ENCODE measurements at places on chromosomes 1 and 21.

- DNase-seq: no peak
Measured at GRCh38 chr1:221723018-221723847, 18.7 kb downstream of the DUSP10 start.

DNA sequence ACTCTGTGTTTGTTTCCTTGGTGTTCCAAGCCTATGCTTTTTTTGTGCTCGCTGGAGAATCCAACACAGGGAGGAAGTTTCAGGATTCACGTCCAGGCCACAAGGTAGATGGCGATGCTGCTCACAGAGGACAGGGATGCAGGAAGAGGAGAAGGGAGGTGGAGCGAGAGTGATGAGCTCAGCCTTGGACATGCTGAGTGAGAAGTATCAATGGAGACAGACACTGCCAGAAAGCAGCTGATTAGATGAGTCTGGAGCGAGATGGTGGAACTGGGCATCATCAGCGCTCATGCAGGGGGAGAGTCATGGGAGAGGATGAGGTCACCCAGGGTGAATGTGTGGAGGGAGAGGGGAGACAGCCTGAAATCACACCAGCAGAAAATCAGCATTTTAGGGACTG, 110.0 kb downstream of the GLUL start:
- no peak for DNase-seq

- DNase-seq: no peak
Measured at GRCh38 chr1:155379180-155379579, 58.5 kb downstream of the RUSC1 start.

DNA sequence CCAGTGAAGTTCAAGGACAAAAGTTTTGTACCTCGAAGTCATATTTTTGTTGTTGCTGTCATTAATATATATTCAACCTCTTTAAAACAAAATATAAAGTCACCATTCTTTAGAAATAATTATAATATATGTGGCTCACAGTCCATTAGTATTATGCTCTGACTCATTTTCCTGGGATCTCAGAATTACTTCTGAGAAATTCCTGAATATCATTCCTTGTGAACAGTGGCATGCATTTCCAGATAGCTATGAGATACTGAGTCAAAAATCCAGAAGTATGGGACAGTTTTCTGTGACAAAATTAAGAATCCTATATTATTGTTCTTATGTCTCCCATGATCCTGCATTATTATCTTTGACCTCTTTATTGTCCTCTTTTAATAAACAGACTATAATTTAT, 13.8 kb upstream of the RGS21 start:
- DNase-seq: no peak

DNA sequence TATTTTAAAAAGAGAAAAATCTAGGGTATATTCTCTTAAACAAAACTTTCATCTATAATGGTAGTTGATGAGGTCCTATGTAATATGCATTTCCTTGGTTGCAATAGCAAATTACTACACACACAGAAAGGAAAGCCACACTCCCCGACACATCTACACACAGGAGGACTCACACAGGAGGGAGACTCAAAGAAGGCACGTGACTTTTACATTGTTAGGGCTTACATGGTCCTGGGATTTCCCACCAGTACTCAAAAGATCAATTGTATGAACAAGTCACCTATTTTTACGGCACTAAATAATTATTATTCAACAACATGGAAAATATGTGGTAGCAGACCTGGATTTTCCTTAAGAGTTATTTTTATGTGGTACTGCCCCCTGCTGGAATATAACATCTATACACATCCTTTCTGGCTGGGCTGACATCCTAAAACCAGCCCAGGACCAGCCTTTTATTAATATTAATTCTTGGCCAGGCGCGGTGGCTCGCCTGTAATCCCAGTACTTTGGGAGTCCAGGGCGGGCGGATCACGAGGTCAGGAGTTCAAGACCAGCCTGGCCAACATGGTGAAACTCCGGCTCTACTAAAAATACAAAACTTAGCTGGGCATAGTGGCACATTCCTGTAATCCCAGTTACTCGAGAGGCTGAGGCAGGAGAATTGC, 33.9 kb upstream of the LGALS8 start:
- DNase-seq: no peak

- no peak for DNase-seq
Measured at GRCh38 chr1:89763649-89763986, 57.2 kb upstream of the LRRC8D start.

DNA sequence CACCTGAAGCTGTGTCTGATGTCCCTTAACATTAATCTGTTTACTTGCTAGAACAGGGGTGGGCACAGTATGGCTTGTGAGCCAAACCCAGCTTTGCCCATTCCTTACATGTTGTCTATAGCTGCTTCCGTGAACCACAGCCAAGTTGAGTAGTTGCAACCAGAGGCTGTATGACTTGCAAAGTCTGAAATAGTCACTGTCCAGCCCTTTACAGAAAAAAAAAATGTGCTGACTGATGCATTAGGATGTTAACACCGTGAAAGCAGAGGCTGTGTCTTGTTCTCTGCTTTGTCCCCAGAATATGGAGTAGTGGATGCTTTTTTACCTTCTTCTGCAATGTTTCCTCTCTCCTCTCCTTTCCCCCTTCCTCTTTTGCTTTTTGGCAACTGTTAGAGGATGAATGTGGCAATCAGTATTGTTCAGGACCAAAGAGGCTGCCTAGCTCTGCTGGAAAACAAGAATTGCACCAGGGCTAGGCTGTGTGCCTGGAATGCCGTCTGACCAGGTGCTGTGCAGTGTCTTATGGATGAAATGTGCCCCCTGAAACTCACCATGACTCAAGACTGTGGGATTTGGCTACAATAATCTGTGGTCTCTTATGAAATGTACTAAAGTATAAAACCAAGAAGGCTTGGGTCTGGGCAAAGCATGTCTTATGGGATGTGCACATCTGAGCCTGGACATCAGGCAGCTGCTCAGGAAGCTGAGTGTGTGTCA, 79.6 kb upstream of the GCLM start:
- DNase-seq: no peak

DNA sequence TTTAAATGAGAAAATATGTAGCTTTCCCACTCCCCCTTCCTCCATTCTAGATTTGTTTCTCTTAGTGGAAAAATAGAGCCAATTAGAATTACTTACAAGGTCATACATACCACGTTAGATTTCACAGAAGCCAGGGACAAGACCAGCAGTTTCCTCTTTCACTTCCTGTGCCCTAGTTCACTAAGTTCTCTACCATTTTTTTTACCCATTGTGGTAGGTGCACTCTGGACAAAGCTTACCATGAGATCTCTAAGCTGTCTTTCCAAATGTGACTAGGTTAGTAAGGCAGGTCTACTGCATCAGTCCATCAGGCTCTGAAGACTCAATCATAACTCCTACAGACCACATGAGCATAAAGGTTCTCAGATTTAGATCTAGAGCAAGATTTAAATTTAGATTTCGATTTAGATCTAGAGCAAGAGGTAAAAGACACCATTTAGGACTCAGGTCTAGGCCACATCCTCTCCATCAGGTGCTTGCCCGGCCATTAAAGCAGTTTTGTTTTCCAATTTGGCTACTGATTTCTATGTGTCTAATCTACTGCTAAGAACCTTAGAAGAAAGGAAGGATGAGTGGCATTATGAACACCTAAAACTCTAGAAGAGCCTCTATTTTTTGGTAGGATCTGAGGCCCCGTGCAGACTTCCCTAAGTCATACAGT, 235.3 kb downstream of the FAF1 start:
- no peak for DNase-seq

GRCh38 chr1:165827268-165828102, at the start of gene UCK2:
UCK2 (plus strand) TSS chr1:165827614; CDS start chr1:165827834, 220 bp downstream.
- peak; percentile 75 for DNase-seq

DNA sequence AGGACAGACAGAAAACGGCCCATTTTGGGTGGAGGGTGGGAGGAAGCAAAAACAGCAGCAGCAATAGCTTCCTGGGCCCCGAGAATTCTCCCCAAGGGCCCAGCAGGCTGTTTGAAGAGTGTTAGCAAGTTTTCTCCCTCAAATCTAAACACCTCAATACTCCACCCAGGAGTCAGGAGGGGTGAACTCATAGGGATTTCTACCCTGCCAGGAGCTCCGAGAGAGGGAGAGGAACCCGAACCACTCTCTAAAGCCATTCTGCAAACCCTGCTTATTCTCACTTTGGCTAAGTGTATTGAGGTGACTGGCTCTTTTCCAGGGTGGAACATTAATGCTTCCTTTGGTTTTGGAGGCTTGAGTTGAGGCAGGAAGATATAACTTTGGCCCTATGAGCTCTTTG, 55.6 kb upstream of the PPM1J start:
- DNase-seq: no peak

GRCh38 chr1:15282810-15283474, 35.9 kb downstream of the FHAD1 start:
- DNase-seq: no peak

GRCh38 chr1:183248989-183249691, 63.1 kb downstream of the LAMC2 start:
- DNase-seq: no peak

DNA sequence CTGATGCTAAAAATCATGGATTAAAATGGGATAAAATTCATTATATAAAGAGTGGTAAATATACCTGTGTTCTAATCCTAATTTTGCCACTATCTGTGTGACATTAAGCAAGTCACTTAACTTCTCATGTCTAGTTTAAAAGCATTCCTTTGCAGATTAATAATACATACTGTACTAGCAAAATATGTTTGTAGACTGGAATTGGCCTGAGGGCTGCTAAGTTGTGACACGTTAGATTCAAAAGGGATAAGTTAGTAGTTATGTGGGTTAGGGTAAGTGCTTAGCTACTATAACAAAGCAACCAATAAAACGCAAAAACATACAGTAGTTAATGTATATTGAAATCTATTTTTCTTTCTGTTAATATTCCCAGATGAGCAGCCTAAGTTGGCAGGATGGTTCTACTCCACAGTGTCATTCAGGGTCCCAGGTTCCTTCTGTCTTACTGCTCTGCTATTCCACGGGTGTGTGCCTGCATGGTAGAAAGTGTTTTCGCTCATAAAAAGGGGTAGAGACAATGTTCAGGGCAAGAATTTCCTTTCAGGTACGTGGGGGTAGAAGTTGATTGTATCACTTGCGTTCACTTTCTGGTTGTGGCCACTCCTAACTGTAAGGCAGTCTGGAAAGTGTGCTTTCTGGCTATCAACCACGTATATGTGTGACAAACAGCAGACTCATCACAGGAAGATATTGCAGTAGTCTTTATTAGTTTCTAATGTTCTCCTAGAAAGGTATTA, 239.8 kb downstream of the NFIA start:
- DNase-seq: no peak

GRCh38 chr1:186768906-186769305, 59.8 kb upstream of the PLA2G4A start:
- DNase-seq: no peak

DNA sequence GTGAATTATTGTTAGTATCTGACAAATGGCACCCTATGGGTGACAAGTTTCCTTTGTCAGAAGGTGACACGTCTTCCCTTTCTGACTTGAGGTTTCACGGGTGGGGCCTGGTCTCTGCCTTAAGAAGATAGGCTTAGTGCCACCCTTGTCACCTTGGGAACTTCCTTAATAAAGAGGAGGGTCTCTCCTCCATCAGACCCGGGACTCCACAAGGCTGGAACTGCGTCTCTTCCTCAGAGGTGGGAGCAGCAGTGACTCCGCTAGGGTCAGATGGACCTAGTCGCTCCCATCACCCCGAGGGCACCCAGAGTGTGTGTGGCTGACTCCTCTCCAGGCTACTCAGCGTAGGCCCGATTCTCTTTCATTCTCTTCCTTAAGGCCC, 774 bp upstream of the WDTC1 start:
- DNase-seq: no peak

DNA sequence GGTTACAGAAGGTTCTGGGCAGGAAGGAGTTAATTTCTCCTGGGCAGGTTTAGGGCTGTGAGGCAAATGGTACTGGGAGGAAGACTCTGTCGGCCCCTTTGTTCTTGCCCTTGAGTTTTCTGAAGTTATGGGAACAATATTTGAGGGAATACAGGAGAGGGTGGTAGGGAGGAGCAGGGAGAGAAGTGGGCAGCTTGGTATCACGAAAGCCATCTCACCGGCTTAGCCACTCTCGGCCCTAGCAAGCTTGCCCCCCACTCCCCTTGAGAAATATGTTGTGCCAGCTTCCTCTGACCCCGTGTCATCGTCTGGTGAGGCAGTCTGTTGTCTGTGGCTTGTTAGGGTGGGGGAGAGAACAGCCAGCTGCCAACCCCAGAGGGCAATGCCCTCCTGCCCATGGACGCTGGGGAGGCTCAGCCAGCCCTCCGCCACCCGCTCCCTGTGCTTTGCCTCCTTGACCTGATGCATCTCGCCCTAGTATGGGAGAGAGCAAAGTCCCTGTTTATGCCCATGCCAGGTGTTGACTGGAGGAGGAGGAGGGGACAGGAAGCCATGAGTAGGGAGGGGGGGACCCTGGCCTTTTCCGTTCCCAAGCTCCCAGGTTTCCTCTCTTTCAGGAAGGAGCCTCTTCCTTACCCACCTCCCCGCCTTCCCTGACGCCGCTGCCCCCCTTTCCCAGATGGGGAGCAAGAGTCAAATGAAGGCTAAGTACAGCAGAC, 1.2 kb downstream of the EFNA1 start:
- DNase-seq: no peak

GRCh38 chr1:209732725-209733124, 23.1 kb upstream of the TRAF3IP3 start:
- DNase-seq: no peak

GRCh38 chr1:234327577-234328164, 45.6 kb upstream of the COA6 start:
- DNase-seq: no peak

DNA sequence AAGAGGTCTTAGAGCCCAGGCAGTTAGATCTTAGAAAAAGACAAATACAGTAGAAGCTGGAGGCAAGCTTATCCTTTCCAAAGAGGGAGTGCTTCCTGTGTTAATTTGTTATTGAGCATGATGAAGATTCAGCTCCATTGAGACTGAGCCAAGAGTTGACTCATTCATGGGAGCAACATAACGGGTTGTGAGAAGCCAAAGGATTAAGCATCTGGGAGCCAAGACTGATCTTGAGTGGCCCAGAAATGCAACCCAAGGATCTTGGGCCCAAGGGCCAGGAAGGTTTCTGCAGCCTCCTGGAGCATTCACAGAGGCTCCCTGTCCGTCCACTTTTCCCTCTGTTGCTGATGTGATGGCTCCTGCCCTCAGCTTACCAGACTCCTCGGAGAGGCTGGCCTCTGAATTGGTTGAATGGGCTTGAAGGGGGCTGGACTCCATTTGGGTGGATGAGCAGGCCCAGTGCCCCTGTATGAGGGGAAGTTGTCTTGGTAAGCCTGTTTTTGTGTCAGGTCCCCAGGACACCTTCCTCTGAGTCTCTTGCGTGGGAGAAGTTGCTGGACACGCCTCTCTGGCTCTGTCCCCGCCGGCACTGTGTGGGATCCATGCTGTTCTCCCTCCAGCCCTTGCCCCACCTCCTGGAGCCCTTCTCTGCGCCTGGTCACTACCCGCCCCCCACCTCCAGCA, 42.4 kb downstream of the PDE9A start:
- no peak for DNase-seq

DNA sequence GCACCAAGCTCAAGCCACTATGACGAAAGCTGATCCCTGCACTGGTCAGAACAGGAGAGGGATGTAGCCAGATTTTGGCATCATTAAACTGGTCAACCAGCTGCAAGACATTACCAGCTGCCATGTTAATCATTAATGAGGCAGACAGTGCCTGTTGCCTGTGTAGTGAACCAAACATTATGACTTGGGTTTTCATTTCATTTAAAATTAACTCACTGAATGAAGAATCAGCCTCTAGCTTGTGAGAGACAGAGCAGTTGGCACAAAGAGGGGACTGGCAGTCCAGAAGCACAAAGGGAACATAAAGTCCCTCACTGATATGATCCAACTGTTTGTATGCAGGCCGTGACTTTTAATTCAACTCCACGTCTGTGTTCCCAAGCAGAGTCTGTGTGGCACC, 318.9 kb downstream of the SEC16B start:
- DNase-seq: no peak

Data from activated naive CD8-positive, alpha-beta T cell treated with anti-CD3 and anti-CD28 coated beads, Interleukin-2, amount 10 ng/mL, durations not matched to agents 7 days and 5 days (primary cell).